ENCODE measurements at places on chromosomes 2 and 18.

- no peak for DNase-seq
Observed at GRCh38 chr2:107747964-107748583, 78.6 kb upstream of the RGPD4 start.

- DNase-seq = peak; percentile 19
Observed at GRCh38 chr2:229852565-229852964, 69.2 kb downstream of the TRIP12 start.

DNA sequence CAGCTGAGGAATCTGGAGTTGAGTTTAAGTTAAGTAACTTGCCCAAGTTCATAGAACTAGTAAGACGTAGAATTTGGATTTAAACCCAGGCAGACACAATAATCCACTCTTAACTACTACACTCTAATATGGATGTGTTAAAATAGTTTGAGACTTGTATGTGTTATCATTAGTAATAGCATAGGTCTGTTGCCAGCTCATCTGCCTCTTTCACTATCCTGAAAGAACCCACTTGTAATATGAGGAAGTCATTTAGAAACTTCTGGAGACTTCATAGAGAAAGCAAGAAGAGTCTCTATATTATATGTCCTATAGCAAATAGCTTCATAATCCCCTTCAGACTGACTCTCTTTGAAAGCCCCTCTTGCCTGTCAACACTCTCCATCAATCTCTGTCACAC lies 43.0 kb upstream of the ACADL start:
- no peak for DNase-seq

- no peak for DNase-seq
Observed at GRCh38 chr2:70104231-70105111, 17.2 kb downstream of the PCBP1 start.

GRCh38 chr2:96546797-96547196 lies 10.2 kb downstream of the ARID5A start:
- no peak for DNase-seq

- DNase-seq = no peak
Observed at GRCh38 chr2:46323730-46324129, 26.5 kb downstream of the EPAS1 start.

DNA sequence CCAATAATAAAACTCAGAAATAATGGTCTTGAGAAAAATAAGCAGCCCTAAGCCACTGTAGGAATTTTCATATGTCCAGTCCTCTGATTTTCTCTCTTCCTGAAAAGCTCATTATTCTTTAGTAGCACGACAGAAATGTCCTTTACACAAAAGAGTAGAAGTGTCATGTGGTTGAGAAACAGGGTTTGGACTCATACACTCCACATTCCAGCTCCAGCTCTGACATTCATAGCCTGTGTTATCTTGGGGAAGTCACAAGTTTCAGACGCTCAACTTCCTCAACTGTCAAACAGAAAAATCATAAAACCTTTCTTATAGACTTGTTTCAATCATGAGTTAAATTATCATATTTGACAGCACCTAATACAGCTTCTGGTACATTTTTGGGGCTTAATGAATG lies 511.5 kb downstream of the TNS1 start:
- DNase-seq = no peak

- DNase-seq = no peak
Observed at GRCh38 chr2:225190987-225191386, 148.7 kb upstream of the DOCK10 start.

DNA sequence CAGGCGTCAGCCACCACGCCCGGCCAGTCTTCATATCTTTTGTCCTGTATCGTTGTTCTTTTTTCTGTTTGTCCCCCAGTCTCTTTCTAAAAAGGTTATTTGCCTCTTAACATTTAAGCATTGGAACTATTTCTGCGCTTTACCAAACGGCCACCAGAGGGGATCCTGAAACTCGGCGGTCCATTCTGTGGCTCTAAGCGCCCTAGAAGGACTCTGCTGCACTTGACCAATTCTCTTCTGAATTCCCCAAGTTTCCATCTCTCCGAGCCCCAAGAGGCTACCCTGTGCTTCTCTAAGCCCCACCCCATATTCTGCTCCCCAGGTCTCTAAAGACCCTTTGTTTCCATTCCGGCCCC lies 33.1 kb upstream of the REG3G start:
- DNase-seq = no peak

DNA sequence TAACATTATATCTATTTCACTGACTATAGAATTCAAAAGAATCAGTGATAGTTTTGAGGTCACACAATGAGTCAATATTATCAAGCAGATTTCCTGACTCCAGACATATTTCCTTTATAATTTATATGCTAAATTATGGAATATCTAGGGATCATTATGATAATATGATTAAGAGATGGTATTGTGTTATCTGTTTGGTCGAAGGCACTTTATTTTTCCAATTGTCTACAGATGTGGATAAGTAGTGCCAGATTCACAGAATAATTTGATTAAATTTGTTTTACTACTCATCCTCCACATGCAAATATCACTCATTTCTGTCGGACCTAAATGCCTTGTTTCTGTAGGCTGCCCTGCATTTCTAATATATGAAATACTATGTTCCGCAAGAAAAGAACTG lies 4.4 kb downstream of the ZNF804A start:
- no peak for DNase-seq

GRCh38 chr18:79849328-79850207 lies 51.8 kb downstream of the KCNG2 start:
- DNase-seq = no peak
